ENCODE measurements at places on chromosomes 11 and 22.

- DNase-seq = no peak
These were observed 1480.4 kb downstream of the BRD1 start for GRCh38 chr22:48347311-48347710.

GRCh38 chr11:59898650-59899049 is 20.1 kb downstream of the OOSP3 start:
- DNase-seq = no peak

DNA sequence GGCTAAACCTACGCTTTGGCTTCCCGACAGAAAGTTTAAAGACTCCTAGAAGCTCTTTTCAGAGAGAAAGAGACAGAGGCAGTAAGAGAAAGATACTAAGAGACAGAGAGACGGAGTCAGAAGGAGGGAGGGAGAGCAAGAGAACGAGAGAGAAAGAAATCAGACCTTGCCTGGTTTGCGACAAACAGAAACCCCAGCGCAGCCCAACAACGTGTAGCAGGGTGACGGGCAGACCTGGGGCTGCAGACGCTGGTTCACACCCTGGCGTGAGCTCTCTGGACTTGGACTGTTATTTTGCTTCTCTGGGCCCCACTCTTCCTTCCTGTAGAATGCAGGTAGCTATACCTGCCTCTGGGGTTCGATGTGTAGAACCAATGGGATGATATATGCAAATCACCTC is 244.4 kb upstream of the SYN3 start:
- DNase-seq = no peak

DNA sequence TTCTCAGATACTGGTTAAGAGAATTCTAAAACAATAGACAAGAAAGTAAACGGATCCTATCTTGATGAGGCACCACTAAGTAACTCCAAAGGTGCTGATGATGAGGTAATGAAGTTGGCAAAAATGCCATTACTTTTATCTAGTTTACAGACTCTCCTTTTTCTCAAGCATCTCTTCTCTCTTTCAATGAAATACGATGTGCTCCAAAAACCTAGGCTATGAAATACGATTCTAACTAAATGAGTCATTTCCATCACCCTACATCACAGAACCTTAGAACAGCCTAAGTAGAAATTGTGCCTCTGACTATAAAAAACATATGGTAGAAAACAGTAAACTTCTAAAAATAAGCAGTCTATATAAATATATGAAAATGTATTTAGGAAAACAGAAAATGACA is 58.9 kb upstream of the ARHGAP32 start:
- DNase-seq = no peak

DNA sequence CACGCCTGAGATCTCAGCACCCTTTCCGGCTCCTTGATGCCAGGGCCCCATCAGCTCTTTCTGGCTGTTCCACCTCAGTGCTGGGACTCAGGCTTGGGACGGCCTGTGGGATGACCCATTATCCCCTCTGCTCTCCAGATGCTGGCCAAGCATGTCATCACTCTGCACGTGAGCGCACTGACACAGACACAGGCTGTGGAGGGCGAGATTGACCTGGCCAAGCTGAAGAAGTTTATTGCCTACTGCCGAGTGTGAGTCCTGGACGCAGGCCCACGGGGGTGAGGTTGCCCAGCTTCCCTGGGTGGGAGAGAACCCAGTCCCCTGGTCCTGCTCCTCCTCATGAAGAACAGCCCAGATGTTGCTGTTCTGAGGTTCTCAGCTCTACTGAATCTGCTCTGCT is 17.7 kb downstream of the MCM5 start:
- no peak for DNase-seq

GRCh38 chr11:111045407-111045803 is 200.1 kb upstream of the POU2AF2 start:
- no peak for DNase-seq

GRCh38 chr11:77503006-77503405 is 29.1 kb upstream of the PAK1 start:
- DNase-seq = no peak

DNA sequence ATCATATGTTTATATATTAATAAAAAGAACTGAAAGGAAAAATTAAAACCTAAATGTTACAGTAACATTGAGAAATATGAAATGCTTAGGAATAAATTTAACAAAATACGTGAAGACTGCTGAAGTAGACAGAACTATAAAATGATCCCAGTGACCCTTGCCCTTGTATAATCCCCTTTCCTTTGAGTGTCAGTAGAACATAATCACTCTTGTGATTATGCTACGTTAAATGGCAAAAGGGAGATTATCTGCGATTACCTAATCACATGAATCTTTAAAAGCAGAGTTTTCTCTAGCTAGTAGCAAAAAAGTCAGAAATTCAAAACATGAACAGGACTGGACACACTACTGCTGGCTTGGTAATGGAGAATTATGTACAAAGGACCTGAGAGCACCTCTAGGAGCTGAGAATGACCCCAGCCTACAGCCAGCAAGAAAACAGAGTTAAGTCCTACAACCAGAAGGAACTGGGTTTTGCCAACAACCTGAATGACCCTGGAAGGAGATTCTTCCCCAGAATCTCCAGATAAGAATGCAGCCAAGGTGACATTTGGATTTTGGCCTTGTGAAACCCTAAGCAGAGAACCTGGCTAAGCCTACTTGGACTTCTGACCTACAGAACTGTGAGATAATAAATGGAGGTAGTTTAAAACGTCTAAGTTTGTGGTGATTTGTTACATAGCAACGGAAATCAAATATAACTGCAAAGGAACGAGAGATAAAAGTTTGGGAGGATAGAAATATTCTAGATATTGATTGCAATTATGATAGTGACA is 157.2 kb downstream of the ATG16L2 start:
- DNase-seq = no peak

GRCh38 chr11:106186630-106187029 is 109.2 kb downstream of the AASDHPPT start:
- no peak for DNase-seq
